ENCODE measurements at places on chromosomes 11 and 22. TPM values are rescaled to one million over a fixed set of nuclear protein-coding genes. Genes with fewer than 3 reads are reported as not detected.

The OR8G1 gene
- not detected for total RNA-seq

The APOL1 gene
- 6.2 TPM for total RNA-seq

The TRIM49 gene
- total RNA-seq, result not detected

The CDC42EP2 gene
- 30.1 TPM for total RNA-seq

The NXPE1 gene
- not detected for total RNA-seq

The CASP12 gene
- total RNA-seq, result not detected

All from HFFc6 (cell line).